ENCODE measurements at places on chromosomes 12 and 14.

GRCh38 chr12:89621521-89621920, 87.1 kb downstream of the ATP2B1 start:
- DNase-seq = no peak

- DNase-seq = peak; percentile 91
Observed at GRCh38 chr12:112108202-112109079, at the start of gene NAA25. TSS of gene NAA25 (minus strand) at chr12:112108783. CDS start at chr12:112108773, 10 bp downstream.

DNA sequence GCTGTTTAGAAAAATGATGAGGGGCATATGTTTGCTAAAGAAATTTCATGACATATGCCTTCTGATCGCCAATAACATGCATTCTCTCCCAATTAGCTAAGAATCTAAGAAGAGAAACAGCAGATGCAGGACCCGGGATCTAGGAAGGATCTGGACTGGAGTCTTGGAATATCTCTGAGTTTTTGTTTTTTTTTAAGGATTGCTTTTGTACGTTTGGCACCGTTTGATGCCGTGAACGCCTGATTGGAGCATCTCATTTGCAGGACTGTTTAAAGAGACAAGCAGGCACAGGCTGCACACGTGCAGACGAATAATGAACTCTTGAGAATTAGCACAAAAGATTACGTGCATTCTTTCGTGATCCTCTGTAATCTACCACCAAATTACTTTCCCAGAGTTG, 13.6 kb downstream of the EML1 start:
- DNase-seq = no peak

DNA sequence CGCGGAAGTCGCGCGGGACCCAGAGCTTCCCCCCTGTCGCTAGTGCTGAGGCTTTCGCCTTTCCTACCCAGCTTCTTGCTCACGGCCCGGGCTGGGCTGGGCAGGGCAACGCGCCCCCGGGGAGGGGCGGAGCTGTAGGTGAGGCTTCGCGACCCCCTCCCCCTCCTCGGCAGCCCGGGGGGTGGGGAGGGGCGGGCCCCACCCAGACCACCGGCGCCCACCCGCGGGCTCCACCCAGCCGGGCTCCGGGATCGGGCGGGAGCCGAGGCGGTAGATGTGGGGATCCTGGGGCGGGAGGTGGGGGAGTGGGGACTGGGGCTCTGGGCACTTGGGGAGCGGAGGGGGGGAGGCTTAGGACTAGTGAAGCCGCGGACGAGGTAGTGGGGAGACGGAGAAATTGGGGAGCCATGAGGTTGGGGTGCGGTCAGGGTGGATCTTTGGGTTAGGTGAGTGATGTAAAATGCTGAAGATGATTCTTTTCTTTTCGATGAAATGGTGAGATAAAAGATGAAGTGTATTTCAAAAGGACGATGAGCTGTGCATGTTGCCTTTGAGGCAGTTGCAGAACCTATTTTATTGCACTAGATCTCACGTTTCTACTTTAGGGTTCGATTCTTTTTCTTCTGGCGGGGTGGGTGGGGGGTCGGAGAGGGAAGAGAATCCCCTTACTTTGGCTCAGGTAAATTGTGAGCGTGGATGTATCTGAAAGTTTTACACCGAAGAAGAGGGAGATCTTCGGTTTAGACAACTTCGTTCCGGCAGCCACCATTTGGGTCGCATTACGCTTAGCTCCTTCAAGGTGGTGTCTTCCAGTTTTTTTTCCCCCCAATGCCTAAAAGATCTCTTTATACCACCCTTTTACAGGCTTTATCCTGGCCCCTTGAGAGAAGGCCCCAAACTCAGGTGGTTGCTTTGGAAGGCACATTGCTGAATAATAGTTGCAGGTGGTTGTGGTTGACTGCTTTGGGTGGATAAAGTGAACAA, 619 bp downstream of the ERC1 start:
- DNase-seq = no peak

- no peak for DNase-seq
Observed at GRCh38 chr14:66509874-66510273, 1.9 kb downstream of the GPHN start.

DNA sequence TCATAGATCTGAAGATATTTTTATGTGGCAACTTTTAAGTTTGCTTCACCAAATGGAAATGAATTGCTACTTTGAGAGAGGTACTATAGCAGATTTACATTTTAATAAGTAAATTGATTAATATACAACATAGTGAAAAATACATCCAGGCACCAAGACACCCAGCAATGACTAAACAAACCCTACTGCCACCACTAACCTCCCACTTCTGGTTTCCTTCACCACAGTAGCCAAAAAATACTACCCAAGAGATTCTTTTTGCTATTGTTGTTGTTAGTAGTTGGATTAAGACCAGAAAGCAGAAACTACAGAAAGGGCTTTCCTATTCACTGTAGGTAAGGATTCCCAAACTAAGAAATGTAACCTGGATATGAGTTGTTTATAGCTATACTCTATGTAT, 54.1 kb downstream of the COCH start:
- DNase-seq = peak; percentile 11

DNA sequence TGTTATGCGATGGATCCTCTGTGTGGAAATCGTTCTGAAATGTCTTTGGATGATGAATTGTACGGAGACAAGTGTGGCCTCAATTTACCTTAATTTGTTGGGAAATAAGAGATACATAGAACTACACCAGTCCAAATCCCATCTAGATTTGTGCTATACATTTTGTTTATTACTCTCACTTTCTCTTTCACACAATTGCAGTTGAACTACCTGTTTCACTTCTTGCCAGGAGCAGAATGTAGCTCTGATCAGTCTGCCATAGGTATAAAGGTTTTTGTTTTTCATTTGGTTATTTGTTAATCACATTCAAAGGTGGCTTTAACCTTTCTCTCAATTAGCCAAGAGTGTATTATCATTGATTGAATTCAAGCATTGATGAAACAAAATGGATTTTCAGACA, 268.2 kb downstream of the SNAPC1 start:
- no peak for DNase-seq

- DNase-seq = no peak
Observed at GRCh38 chr14:102154821-102155549, 15.3 kb downstream of the WDR20 start.

DNA sequence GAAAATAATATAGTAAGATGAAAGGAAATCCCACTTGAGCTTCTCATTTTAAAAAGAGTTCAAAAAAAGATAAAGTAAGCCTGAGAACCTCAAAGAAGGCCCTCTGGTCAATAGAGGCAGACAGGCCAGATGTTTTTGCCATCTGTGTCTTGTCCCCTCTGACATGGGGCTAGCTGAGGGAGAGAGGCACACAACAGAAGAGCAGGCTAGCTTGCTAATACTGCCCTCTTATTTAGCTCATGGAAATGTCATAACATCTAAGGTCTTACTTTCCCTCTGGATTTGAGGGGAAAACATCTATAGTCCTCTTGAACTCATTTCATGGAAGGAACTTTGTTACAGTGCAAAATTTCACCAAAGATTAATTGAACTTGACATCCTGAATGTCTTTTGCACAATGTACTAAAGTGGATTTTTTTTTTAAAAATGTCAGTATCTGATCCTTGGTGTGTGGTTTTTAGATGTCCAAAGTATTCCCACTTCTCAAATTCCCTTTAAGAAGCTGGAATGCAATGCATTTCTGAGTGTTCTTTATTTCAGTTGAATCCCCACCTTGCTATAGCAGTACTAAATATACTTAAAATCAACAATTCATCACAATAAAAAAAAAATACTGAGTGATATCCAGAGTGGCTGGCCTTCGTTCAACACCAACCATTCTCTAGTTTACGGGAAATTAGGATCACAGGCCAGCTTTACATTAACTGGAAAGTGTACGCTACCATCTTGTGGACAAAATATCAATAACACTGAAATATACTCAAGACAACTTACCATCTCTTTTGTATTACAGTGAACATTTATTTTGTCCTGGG, 176.7 kb downstream of the PAH start:
- DNase-seq = no peak

- no peak for DNase-seq
Observed at GRCh38 chr12:51517800-51518199, 73.2 kb upstream of the SCN8A start.

DNA sequence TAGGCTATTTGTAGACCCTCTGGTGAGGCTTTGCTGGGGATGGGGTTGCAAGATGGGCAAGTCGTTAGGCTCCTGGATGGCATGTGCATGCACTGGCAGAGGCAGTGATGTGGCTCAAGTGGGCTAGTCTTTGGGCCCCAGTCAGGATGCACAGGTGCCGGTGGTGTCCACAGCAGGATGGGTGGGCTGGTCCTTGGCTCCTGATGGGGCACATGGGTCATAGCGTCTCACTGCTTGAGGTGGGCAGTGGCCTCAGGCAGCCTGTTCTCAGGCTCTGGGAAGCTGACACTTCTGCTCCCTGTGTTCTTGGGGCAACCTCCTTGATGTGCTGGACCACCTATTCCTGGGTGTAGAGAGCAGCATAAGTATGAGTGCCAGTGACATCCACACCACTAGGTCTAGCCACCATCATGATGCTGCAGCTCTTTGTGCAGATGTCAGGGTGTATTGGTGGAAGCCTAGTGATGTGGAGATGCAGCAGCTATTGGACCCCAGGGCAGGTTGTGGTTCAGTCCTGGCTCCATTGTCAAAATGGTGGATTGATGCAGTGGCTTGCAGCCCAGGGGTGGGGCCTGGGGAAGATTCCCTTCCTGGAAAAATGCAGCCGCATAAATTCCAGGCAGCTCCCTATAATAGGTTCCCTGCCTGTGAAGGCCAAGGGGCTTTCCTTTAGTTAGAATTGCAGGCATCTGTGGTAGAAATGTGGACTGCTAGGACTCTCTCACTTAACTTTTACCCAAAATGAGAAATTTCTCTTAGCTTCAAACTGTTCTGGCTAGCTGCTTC, 742.5 kb upstream of the MDGA2 start:
- no peak for DNase-seq

DNA sequence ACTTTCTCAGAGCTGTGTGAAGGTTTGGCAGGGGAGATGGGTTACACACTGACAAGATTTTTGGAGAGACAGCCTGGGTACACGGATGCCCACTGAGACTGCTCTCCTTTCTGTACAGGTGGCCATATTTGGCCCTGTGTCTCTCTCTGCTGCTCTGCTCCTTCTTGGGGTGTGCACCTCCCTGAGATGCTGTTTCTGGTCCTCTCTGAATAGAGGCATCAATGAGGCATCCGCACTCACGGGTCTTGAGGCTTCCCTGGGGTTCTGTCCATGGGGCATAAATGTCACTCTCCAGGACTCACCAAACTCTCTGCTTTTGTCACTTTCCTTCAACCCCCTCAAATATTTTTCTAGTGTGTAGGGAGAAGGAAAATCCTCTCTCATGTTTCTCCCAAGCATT, 77.5 kb downstream of the TTC8 start:
- no peak for DNase-seq

GRCh38 chr12:121513464-121514183, 67.2 kb downstream of the KDM2B start:
- peak; percentile 89 for DNase-seq

GRCh38 chr14:55274146-55274545, 2.9 kb downstream of the FBXO34 start:
- DNase-seq = no peak

- DNase-seq = no peak
Observed at GRCh38 chr12:125271892-125272291, 206.7 kb downstream of the AACS start.

- no peak for DNase-seq
Observed at GRCh38 chr14:94697773-94698556, 71.9 kb downstream of the GSC start.

DNA sequence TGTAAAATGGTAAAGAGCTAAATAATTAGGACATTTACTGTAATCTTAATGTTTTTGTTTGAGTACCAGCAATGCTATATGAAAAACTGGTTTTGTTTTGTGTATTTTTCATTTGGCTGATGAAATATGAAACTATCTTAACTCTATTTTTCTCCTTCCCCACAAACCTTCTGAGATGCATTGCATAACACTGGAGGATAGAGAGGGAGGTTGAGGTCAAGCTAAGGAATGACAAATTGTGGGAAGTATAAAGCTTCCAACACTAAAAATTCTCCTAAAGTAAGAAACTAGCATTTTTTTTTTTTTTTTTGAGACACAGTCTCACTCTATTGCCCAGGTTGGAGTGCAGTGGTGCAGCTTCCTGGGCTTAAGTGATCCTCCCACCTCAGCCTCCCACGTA, 31.5 kb upstream of the SRP54 start:
- DNase-seq = no peak

- no peak for DNase-seq
Observed at GRCh38 chr14:50937325-50937724, 7.0 kb downstream of the PYGL start.

DNA sequence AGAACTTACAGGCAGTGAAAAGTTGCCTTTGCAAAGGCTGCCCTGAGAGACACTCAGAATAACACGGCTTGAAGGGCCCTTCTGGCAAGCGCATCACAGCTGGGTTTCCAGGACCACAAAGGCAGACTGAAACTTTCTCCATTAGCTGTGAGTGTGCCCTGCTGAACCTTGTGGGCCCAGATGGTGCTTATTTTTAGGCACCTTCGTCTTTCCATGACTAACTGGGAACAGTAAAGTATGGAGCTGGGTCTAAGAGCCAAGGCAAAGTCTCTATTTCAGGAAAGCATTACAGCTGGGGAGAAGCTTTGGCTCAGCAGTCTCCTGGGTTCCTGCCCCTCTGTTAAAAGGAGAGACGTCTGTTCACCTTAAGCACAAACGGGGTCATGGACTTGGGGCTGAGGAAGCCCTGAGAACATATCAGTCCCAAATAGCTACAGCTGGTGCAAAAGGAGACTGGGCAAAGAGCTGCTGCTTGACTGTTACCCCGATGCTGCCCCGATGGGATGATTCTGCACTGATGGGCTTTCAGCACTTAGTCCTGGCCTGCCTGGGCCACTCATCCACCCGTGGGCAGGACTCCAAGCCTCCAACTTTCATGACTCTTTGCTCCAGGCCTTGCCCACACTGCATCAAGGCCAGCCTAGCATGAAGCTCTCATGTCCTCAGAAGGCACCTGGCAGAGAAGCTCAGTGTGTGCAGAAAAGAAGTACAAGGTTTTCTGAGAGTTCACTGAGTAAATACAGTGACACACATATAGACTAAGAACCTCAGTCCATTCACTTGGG, 248.3 kb downstream of the PHLDA1 start:
- no peak for DNase-seq

- no peak for DNase-seq
Observed at GRCh38 chr14:49992448-49992847, 99.6 kb downstream of the ARF6 start.

GRCh38 chr12:97159377-97159776, 252.3 kb downstream of the NEDD1 start:
- no peak for DNase-seq

GRCh38 chr14:68361231-68361630, 431.6 kb downstream of the ZFP36L1 start:
- DNase-seq = no peak

GRCh38 chr14:77924141-77924948, 124.4 kb downstream of the ADCK1 start:
- DNase-seq = no peak

DNA sequence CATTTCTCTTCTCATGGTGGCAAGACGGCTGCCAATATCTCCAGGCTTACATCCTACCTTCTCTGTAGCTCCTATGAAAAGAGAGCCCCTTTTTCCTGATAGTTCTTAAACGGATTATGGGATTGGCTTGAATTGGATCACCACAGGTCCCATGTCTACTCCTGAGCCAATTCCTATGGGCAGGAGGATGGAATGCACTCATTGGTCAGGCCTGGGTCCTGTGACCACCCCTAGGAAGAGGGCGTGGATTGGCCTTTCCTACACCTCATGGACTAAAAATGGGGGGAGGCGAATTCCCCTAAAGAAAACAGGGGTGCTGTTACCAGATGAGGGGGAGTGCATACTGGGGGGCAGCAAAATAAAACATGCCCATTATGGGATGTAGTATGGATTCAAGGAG, 108.8 kb downstream of the PTPN11 start:
- no peak for DNase-seq

- no peak for DNase-seq
Observed at GRCh38 chr12:13839365-13840336, 141.8 kb downstream of the GRIN2B start.

All from GM13976 (cell line).